ENCODE measurements at places on chromosomes 13 and 19.

DNA sequence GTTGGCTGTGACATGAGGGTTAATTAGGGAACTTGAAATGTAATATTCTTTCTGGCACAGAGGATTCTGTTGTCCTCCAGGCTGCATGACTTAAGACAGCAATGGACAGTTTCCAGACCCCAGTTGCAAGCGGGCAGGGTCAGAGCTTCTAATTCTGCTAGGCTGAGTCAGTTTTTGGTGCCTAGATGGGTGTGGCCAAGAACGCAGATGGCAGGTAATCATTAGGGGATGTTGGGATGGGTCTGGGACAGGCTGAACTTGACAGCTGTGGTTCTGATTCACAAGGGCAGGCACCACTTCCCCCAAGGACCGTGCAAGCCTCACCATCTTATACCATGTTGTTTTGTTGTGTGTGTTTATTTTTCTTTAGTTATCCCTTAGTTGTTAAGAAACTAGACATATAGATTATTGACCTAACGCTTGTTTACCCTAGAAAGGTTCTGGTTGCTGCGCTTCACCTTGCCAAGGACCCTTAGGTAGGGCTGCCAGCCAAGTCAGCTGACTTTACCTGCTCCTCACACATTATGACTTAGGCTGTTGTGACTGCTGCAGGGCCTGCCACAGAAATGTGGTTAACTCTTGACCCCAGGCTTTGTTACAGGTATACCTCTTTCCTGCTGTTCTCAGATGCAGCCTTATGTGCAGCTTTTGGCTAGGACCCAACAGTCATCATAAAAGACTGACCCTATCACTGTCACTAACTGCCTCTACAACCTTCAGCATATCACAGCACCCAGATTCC lies 117.7 kb upstream of the KLF12 start:
- no peak for DNase-seq

DNA sequence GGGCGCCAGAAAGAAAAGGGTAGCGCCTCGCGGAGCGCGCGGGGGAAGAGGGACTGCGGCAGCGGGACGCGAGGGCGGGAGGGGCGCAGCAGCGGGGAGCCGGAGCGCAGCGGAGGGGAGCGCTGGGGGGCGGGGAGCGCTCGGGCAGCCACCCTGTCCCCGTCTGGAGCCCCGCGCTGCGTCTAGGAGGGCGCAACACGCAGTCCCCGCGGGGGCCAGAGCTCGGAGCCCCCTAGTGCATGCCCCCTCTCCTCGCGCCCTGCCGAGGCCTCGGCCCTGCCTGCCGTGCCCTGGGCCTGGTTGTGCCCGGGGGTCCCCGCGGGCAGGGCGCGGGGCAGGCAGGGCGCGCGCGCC lies 37.9 kb downstream of the SOX1 start:
- no peak for DNase-seq

GRCh38 chr13:112182251-112182650 lies 115.3 kb downstream of the SOX1 start:
- no peak for DNase-seq

DNA sequence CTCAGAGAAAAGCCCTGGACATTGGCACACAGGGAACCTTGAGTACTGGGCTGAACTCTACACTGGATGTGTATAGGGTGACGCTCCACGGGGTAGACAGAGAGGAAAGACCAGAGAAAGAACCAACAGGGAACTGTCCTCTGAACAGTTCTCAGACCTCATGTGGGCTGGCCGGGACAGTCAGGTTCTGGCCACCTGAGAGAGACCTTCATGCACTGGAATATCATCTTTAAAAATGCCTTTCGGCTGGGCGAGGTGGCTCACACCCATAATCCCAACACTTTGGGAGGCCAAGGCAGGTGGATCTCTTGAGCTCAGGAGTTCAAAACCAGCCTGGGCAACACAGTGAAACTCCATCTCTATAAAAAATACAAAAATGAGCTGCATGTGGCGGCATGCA lies 143.8 kb upstream of the GJB6 start:
- DNase-seq, result no peak

DNA sequence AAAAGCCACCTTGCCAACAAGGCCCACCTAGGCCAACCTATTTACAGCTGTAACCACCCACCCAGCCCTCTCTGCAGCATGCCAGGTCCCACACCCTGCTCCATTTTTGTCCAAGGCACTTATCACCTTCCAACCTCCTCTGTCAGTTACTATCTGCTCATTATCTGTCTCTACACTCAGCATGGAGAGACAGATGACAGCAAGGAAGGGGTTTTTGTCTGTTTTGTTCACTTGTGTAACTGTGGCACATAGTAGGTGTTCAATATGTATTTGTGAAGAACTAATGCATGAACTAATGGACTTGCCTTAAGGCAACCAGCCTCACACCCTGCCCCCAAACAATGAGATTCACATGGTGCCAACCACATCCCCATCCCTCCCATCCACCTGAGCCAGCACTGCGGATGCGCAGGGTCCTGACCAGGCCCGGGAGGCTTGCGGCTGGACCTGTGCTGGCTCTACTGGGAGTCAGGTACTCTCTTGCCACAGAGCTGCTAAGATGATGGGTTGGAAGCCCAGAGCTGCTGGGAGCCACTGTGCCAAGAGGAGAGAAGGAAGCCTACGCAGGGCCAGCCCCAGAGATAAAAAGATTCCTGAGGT lies 17.3 kb downstream of the DEDD2 start:
- no peak for DNase-seq

DNA sequence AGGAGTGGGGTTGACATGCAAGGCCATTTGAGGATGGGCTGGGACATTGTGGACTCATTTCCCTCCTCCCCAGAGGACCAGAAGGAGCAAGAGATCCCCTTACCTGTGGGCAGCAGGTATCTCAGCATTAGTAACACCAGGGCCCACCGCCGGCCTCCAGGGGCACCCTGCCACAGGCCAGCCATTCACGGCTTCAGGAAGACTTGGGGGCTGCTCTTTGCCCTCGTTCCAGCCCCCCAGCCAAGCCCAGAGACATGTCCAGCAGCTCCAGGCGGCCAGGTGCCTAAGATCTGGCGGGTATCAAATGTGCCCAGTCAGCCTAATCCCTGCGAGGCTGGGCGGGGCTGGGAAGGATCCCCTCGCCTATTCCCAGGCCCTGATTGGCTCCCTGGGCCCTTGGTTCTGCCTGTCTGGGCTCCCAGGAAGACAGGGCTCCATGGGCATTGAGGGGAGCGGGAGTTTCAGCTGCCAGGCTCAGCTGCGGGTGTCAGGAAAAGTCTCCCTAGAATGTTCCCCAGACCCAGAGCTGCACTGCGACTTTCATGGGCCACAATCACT lies 21.3 kb upstream of the OR1M1 start:
- no peak for DNase-seq

- DNase-seq, result no peak
These were observed 919 bp downstream of the VAV1 start for GRCh38 chr19:6773323-6773931.

- DNase-seq, result no peak
These were observed 25.5 kb downstream of the TJP3 start for GRCh38 chr19:3733549-3734309.

- no peak for DNase-seq
These were observed 77.2 kb upstream of the OBI1 start for GRCh38 chr13:78736142-78736541.

DNA sequence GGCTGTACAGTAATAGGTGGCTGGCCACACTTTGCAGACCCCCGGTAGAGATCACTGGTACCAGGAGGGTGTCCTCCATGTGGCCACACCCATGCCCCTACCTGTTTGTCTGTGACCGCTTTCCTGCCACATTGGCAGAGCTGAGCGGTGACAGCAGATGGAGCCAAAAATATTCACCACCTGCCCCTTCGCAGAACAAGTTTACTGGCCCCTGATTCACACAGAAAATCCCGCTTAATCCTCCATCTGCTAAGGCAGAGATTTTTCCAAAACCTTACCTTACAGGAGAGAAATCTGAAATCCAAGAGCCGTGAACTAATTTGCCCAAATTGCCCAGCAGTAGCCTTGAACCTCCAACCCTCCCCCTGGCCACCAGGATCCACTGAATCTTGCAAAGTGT lies 52.1 kb downstream of the MYO9B start:
- DNase-seq, result no peak

GRCh38 chr13:111559612-111560403 lies 239.4 kb downstream of the TEX29 start:
- DNase-seq, result no peak

- DNase-seq, result no peak
These were observed 60.3 kb downstream of the MIPEP start for GRCh38 chr13:23828866-23829265.

DNA sequence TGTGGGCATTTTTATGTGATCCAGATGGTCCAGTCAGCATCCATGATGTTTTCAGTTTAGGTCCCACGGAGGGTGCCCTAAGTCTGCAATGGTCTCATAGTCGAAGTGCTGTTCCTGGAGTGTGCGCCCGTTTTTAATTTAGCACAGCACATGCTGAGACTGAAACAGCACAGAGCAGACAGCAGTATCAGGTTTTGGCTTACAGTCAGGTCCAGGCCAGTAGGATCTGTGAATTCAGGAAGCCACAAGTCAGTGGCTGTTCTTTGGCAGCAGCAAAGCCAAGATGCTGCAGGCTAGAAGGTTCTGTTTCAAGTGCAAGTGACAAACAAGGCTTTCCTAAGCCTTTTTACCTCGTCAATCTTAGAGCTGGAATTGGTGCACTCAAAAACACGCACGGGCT lies 18.3 kb downstream of the FBXO27 start:
- DNase-seq, result no peak

- DNase-seq, result no peak
These were observed 22.7 kb downstream of the BTBD2 start for GRCh38 chr19:1992759-1993260.

DNA sequence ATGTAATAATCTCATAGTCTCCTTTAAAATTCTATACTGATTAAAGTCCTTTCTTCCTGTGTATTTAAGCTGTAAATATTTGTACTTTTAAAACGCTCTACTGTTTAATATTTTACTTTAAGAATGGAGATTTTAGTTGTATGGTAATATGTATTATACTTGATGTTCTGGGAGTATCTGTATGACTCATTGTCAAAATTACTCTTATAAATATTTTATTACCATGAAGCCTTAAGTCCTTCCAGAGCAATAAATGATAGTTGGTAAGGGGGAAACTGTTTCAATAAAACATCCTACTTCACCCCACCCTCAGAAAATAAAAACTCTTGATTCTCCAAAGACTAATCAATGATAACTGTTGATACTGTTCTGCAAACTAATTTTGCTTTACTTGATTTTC lies 6.4 kb downstream of the PCDH9 start:
- no peak for DNase-seq

DNA sequence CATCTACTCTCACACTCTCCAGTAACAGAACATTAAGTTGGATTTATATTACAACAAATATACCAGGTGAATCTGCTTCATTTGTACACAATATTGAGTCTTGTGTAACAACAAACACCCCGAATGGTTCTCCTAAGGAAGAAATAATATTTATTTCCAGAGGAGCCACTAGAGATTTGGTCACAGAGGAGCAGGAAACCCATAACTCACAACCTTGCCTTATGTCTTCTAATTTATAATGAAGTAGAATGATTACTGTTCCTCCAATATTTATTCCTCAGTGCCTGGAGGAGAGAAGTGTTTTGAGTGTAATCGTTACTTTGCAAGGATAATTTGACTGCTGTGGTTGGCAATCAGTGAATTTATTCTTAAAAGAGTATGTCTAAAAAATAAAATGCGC lies 1243.7 kb upstream of the PCDH20 start:
- no peak for DNase-seq

DNA sequence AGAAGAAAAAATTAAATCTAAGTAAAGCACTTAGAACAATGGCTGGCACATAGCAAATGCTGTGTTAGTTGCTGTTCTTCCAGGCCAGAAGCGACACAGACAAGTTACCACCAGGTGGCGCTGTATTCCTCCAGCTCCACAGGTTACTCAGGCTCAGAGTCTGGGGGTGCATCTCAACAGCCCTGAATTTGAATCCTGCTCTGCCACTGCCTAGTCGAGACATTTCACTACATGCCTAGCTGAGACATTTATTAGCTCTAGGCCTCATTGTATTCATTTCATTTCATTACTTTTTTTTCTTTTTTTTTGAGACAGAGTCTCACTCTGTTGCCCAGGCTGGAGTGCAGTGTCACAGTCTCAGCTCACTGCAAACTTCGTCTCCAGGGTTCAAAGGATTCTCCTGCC lies 16.4 kb upstream of the CYP2B6 start:
- DNase-seq, result peak; percentile 25

DNA sequence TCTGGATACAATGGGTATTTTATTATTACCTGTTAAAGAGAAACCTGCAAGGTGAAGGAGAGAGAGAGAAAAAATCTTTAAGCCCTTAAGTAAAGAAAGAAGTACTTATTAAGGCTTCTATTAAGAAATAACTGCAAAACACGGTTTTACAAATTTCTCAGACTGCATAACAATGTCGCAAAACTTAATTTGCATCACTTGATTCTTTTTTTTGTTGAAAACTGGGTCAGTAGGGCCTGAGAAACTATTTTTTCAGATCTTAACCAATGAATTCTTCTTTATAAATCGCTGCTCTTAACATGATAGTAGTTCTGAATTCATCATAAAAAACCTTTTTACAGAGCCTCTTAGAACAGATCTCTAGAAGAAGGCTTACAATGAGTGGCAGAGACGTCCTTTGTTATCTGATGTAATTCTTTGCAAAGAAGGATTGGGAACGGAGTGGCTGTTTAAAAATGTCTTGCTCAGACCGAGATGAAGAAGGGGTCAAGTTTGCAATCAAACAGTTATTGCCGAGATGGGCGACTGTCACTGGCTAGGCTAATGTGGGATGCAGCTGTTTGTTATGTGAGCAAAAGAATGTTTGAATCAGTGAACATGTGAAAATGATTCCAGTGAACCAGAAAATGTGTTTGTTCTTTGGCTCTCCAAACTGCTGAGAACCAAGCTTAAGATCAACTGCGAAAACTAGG lies 76.3 kb downstream of the ZNF536 start:
- DNase-seq, result no peak

GRCh38 chr19:6873708-6874431 lies 13.5 kb upstream of the ADGRE1 start:
- DNase-seq, result no peak

DNA sequence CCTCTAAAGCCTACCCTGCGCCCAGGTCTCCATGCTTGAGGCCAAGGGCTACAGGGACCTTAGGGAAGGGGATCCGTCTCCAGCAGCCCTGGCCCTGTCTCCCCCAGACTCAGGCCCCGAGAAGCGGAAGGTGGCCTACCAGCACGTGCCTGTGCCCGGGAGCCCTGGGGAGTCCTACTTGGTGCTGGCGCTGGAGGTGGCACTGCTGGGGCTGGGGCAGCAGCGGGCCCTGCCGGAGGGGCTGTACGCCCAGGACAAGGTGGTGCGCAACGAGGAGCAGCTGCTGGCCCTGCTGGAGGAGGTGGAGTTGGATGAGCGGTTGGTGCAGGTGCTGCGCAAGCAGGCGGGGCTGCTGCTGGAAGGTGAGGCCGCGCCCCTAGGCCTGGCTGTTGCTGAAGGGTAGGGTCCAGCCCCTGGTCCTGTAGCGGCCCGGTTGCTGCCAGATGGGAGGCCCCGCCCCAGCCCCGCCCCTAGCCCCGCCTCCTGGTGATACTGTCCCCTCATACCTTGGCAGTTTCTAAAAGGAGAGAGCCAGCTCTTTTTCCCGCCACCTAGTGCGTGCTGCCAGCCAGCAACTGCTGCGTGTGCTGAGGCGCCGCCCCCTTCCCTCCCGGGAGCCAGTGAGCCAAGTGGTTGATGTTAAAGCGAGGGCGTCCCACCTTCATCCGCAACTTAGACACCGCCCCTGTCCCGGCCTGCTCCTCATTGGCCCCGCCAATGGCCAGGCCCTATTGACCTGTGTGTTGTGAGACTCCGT lies 22.6 kb downstream of the ZSWIM4 start:
- DNase-seq, result no peak

Measured in GM18507 (cell line).